ENCODE measurements at places on chromosomes 11 and 22. TPM values are rescaled to one million over a fixed set of nuclear protein-coding genes. Genes with fewer than 3 reads are reported as not detected.

TRIM51 gene
- total RNA-seq, result not detected

TMEM86A gene
- 1.6 TPM for total RNA-seq

KRTAP5-1 gene
- total RNA-seq, result not detected

PAX6 gene
- total RNA-seq, result 0.76 TPM

GP1BB gene
- total RNA-seq, result 2.6 TPM

TNNI2 gene
- total RNA-seq, result not detected

OR51B5 gene
- 0.11 TPM for total RNA-seq

PANX2 gene
- total RNA-seq, result 0.11 TPM

SYT13 gene
- total RNA-seq, result 0.13 TPM
